ENCODE measurements at places on chromosomes 13 and 19.

GRCh38 chr13:50357586-50358118 is 342.4 kb downstream of the KCNRG start:
- DNase-seq = no peak

- no peak for DNase-seq
Observed at GRCh38 chr19:46639358-46640182, 3.6 kb upstream of the GNG8 start.

- DNase-seq = no peak
Observed at GRCh38 chr19:542173-542866, 1.5 kb upstream of the GZMM start.

DNA sequence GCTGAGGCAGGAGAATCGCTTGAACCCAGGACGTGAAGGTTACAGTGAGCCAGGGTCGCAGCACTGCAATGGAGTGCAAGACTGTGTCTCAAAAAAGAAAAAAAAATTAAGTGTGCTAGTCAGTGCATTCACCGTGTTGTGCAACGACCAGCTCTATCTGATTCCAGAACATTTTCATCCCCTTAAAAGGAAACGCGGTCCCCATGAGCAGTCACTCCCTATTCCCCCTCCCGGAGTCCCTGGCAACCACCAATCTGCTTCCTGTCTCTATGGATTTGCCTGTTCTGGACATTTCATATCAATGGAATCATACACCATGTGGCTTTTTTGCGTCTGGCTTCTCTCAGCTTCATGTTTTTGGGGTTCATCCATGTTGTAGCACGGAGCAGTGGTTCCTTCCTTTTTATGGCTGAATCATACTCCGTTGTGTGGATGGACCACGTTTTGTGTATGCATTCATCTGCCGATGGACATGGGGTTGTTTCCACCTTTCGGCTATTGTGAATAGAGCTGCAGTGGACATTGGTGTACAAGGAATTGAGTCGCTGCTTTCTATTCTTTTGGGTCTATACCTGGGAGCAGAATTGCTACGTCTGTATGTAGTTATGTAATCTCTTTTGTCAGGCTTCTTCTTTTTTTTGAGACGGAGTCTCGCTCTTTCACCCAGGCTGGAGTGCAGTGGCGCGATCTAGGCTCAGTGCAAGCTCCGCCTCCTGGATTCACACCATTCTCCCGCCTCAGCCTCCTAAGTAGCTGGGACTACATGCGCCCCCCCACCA is 19.8 kb downstream of the MYO9B start:
- DNase-seq = no peak

GRCh38 chr13:79663435-79663834 is 182.5 kb downstream of the NDFIP2 start:
- DNase-seq = no peak

GRCh38 chr19:38644719-38645118 is 2.7 kb upstream of the ACTN4 start:
- DNase-seq = no peak

- no peak for DNase-seq
Observed at GRCh38 chr19:34880034-34880433, 46.7 kb upstream of the ZNF30 start.

- DNase-seq = no peak
Observed at GRCh38 chr13:49347650-49348385, 96.0 kb downstream of the CAB39L start.

DNA sequence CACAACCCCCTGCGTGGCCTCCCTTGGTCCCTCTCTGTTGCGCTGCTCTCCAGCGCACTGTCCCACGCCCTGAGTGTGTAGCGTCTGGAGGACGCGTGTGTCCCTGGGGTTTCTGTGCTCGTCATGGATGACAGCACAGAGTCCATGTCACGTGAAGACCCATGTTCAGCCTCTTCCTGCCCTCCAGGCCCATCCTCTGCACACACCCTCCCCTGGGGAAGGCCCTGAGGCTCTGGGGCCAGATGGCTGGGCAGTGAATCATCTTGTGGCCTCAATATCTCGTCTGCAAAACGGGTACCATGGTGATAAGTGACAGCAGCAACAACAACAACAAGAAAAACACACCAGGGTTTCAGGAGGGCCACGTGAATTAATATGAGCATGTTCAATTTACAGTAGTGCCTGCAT is 71.5 kb upstream of the ARHGEF7 start:
- no peak for DNase-seq

DNA sequence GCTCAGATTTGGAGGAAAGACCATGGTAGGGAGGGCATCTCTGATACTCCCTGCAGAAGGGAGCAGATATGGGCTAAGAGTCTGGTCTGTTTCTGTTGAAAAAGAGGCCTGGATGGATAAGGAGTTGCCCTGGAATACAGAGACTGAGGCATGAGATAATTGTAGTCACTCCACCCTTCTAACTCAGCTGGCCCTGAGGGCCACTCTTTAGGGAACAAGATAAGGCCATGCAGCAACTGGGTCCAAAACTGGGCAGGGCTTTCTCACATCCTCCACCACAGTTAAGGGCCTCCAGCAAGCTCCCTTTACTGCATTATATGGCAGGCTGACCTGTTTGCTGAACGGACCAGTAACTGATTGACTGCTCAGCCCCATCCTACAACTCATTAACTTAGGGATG is 1.3 kb downstream of the ZNF749 start:
- DNase-seq = no peak
